CD4-positive, alpha-beta T cell treated with Interleukin-15 for 4 hours (primary cell): ENCODE measurements at places on chromosomes 6 and 20.

DNA sequence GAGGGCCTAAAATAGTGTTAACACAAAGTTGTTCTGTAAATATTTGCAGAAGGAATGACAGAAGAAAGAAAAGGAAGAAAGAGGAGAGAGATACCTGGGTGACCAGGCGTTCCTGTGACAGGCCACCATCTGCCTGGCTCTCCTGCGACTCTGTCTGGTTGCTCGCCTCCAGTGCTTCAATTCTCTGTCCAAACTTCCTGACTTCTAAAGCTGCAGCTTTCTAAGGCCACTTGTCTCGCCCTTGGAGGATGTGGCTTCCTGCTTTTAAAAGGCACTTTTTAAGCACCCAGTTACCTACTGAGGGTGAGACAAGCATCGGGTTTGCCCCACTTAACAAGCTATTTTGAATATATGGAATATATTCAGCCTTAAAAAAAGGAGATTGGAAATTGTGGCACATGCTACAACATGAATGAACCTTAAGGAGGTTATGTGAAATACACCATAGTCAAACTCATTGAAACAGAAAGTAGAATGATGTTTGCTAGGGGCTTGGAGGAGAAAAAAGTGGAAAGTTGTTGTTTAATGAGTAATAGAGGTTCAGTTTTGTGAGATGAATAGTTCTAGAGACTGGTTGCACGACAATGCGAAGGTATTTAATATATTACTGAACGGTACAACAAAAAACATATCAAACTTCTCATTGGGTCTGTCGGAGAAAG lies 32.8 kb downstream of the VIP start:
- DNase-seq: no peak

- no peak for DNase-seq
These were observed 275.5 kb downstream of the ZFAND3 start for GRCh38 chr6:38095054-38095453.

- DNase-seq: no peak
These were observed 30.3 kb downstream of the FRMD1 start for GRCh38 chr6:168048724-168049025.

GRCh38 chr6:43766964-43767461 lies 3.0 kb upstream of the VEGFA start:
- no peak for DNase-seq

DNA sequence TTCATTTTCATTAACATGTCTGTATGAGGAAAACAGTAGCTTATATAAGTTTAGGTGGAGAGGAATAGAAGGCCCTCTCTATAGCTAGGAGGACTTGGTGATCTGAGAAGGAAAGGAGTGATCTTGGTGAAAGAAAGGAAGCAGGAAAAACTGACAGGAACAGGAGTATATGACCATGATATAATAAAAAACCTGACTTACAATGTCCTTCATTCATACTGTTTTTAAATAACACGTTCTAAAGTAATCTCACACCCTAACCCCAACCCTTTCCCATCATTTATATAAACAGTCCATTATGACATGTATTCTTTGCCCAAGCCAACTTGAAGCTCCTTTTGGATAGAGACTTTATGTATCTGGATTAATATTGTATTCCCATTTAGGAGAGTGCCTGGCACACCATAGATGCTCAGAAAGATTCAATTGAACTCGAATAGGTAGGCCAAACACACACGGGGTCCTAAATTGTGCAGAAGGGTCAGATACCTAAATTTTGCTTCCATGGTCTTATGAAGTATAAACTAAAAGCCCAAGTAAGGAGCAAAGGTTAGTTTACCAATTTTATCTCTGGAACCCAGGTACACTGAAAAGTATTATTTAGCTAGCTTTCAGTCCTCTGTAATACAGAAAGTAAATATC lies 75.9 kb downstream of the OR2B2 start:
- DNase-seq: no peak
